Colonic mucosa (tissue), 4 donors: ENCODE measurements at places on chromosomes 11 and 22.

- no peak overlapping the region for H3K4me3 ChIP-seq
- DNase-seq: no peak
- H3K27ac ChIP-seq: no peak overlapping the region
- H3K36me3 ChIP-seq: no peaks in the 10 kb centered on the region
- H3K4me1 ChIP-seq: no peaks in the 10 kb centered on the region
Observed at GRCh38 chr11:133081730-133082452, 450.4 kb downstream of the OPCML start.

DNA sequence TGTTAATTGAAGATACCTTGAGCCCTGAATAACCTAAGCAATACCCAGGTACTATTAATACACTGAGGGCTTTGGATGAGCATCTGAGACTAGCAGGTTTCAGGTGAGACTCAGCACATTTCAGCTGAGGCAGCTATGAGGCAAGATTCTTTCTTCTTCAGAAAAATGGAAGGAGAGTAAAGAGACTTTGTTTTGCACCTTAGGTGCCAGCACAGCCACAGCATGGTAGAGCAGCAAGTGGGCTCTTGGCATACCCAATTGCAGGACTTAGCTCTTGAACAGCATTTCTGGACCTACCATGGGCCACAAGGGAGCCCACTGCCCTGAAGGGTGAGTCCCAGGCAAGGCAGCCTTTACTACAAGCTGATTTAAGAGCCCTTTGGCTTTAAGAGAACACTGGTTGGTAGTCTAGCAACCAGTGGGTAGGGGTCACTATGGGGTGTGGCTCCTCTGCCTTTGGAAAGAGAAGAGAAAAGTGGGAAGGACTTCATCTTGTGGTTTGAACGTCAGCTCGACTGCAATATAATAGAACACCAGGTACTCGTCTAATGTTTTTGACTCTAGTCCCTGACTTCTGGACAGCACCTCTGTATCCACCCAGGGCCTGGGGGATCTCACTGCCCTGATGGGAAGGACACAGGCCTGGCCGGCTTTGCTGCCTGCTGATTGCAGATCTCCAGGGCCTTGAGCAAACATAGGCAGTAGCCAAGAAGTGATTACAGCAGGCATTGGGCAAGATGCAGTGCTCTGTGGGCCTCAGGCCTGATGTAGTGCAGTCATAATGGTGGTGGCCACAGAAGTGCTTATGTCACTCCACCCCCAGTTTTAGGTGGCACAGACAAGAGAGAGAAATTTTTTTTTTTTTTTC, 73.3 kb downstream of the GLYATL1 start:
- H3K27me3 ChIP-seq: no peaks in the 10 kb centered on the region
- DNase-seq: no peak
- no peaks in the 10 kb centered on the region for H3K4me1 ChIP-seq
- H3K4me3 ChIP-seq: no peak overlapping the region

DNA sequence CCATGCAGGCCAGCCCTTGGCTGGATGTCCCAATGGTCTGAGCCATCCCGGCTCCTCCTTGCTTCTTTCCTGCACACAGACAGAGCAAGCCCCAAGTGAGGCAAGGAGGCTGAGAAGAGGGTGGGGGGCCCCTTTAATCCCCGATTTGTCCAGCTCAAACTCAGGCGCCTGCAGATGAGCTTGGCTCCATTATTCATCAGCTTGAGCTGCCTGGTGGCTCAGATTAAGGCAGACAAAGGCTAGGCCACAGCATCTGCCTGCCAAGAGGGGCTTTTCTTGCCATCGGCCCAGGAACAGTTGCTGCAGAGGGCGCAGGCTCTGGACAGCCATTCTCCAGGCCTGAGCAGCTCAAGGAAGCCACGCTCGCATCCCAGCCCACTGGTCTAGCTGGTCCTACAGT, 35.4 kb downstream of the LMO1 start:
- H3K36me3 ChIP-seq: no peaks in the 10 kb centered on the region
- H3K4me3 ChIP-seq: no peak overlapping the region
- no peaks in the 10 kb centered on the region for H3K27me3 ChIP-seq
- DNase-seq: no peak
- H3K27ac ChIP-seq: no peak overlapping the region

- H3K4me1 ChIP-seq: no peaks in the 10 kb centered on the region
- no peak overlapping the region for H3K4me3 ChIP-seq
- H3K27ac ChIP-seq: no peak overlapping the region
- no peaks in the 10 kb centered on the region for H3K36me3 ChIP-seq
Observed at GRCh38 chr11:111124724-111125123, 120.8 kb upstream of the POU2AF2 start.

DNA sequence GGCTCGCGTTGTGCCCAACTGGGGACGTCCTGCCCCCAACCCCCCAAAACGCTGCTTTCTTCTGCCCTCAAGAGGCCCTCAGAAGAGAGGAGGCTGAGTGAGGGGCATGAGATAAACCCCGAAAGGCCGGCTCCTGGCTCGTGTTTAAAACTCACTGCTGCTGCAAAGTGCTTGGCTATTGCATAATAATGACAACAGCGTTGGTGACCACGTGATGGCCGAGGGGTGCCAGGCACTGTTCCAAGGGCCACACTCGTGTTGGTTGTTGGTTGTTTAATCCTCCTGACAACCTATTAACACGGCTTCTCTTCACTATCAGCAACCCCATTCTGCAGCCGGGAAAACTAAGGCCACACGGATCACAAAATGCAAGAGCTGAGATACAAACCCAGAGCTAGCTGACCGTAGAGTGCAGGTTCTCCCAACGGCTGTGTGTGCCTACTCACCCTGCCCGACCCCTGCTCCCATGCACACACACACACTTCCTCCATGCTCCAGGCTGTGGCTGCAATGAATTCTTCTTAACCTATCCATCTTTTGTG, 51.0 kb downstream of the ANO1 start:
- no peak overlapping the region for H3K27ac ChIP-seq
- no peaks in the 10 kb centered on the region for H3K27me3 ChIP-seq
- DNase-seq: no peak
- no peaks in the 10 kb centered on the region for H3K36me3 ChIP-seq
- H3K4me3 ChIP-seq: no peak overlapping the region
- no peaks in the 10 kb centered on the region for H3K4me1 ChIP-seq

- DNase-seq: no peak
- H3K4me3 ChIP-seq: no peak overlapping the region
- no peaks in the 10 kb centered on the region for H3K27me3 ChIP-seq
Observed at GRCh38 chr11:8330404-8330803, 66.7 kb upstream of the LMO1 start.

- no peak overlapping the region for H3K27ac ChIP-seq
- no peak for DNase-seq
- no peaks in the 10 kb centered on the region for H3K36me3 ChIP-seq
- no peak overlapping the region for H3K4me3 ChIP-seq
Observed at GRCh38 chr11:12219757-12220156, 109.4 kb downstream of the MICAL2 start.

DNA sequence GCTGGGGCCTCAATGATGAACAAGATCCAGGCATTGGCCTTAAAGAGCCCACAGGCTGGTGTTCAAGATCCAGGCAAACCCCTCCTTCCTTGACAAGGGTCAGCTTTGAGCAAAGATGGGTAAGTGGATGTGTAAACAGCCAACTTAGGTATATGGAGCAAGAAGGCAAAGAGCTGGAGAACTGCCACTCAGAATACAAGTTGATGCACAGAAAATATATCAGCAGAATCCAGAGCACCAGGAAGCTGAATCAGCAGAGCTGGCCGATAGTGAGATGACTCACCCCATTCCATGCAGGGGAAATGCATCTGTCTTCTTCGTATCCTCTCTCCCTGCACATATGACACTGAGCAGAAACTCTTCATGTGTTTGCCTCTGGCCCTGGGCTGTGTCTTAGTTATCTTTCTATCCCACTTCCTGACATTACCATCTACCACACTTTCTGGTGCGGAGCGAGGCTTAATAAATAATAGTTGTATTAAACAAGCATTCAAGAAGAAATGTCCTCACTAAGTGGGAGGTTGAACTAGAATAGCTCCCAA, 57.8 kb downstream of the ENDOD1 start:
- H3K27me3 ChIP-seq: no peaks in the 10 kb centered on the region
- no peak overlapping the region for H3K4me3 ChIP-seq
- H3K36me3 ChIP-seq: no peaks in the 10 kb centered on the region
- no peak for DNase-seq
- H3K27ac ChIP-seq: no peak overlapping the region

DNA sequence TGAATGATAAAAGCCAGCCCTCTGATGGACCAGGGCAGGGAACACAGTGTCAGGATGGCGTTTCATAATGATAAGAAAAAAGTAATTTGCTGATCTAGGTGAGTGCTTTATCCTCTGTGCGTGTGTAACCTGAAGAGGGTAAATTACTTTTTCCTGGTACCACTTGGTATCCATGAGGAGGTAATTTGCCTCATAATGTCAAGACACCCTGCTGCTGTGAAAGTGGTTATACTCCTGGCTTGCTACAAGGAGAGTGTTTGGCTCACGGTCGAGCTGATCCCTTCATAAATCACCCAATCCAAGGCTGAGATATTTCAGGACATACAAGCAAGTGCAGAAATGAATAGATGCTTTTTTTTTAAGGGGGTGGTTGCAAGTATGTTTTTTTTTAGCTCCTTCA, 207.2 kb upstream of the PGR start:
- no peak overlapping the region for H3K4me3 ChIP-seq
- no peak overlapping the region for H3K27ac ChIP-seq
- H3K27me3 ChIP-seq: no peaks in the 10 kb centered on the region
- H3K4me1 ChIP-seq: no peaks in the 10 kb centered on the region

DNA sequence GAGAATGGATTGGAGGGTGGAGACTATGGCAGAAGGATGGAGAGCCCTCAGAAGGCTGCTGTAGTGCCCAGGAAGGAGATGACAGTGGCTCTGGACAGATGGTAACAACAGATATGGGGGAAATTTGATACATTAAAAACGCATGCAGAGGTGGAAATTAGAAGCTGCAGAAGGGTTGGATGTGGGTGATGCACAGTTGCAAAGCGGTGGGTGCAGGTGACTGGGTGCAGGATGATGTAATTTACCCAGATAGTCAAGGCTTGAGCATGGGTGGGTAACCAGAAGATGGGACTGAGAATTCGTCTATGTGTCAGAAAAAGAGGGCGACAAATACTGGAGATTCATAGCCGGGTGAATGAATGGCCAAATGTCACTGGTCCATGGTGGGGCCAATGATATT, 570.3 kb downstream of the MN1 start:
- no peak for DNase-seq
- H3K4me1 ChIP-seq: no peaks in the 10 kb centered on the region
- H3K27me3 ChIP-seq: no peaks in the 10 kb centered on the region
- H3K36me3 ChIP-seq: no peaks in the 10 kb centered on the region
- H3K27ac ChIP-seq: no peak overlapping the region

GRCh38 chr11:33877038-33877437, 14.8 kb downstream of the LMO2 start:
- H3K4me3 ChIP-seq: no peak overlapping the region
- H3K36me3 ChIP-seq: no peaks in the 10 kb centered on the region
- peaks cover 2% of the 10 kb centered on the region for H3K27me3 ChIP-seq
- no peak overlapping the region for H3K27ac ChIP-seq
- DNase-seq: no peak
- no peaks in the 10 kb centered on the region for H3K4me1 ChIP-seq

DNA sequence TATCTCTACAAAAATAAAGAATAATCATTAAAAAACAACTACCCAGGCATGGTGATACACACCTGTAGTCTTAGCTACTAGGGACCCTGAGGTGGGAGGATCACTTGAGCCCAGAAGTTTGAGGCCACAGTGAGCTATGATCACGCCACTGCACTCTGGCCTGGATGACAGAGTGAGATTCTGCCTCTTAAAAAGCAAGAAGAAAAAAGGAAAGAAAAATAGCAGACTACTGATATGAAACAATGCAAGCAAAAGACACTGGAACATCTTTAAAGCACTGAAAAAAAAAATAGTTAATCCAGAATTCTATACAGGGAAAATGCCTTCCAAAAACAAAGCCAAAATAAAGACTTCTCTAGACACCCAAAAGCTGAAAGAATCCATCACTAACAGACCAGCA, 5.9 kb downstream of the VPS37C start:
- H3K27me3 ChIP-seq: no peaks in the 10 kb centered on the region
- peaks cover 26% of the 10 kb centered on the region for H3K4me1 ChIP-seq
- no peak overlapping the region for H3K4me3 ChIP-seq
- H3K27ac ChIP-seq: no peak overlapping the region
- H3K36me3 ChIP-seq: no peaks in the 10 kb centered on the region

DNA sequence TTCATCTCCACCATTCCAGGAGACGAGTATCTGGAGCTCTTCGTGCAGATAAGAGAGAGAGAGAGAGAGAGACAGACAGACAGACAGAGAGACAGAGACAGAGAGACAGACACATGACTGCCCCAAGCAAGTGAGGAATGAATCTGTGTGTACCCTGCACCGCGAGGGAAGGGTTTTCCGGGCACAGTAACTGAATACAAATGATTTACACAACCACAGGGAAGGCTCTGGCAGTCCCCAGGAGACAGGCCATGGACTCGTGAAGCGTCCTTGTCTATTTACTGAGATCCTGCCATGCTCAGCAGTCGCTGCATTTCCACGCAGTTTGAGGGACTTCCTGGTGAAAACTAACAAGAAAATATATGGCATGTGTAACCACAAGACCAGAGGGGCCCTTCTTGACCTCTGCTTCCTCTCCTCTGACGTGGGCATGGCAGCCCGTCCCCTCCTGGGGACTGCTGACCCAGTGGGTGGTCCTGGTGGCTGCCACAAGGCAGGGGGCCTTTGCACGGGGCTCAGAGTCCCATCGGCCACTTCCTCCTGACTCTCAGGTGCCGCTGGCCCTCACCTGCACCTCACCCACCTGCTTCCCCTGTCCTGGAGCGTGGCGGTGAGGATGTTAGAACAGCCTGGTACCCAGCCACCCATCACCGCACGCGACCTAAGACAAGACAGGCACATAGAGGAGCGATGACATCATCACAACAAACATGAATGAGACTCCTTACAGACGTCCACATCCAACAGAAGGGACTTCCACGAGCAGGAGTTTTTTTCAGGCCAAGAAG, 75.9 kb downstream of the PHF21B start:
- no peaks in the 10 kb centered on the region for H3K27me3 ChIP-seq
- no peak overlapping the region for H3K27ac ChIP-seq
- no peaks in the 10 kb centered on the region for H3K4me1 ChIP-seq
- no peaks in the 10 kb centered on the region for H3K36me3 ChIP-seq
- DNase-seq: no peak

DNA sequence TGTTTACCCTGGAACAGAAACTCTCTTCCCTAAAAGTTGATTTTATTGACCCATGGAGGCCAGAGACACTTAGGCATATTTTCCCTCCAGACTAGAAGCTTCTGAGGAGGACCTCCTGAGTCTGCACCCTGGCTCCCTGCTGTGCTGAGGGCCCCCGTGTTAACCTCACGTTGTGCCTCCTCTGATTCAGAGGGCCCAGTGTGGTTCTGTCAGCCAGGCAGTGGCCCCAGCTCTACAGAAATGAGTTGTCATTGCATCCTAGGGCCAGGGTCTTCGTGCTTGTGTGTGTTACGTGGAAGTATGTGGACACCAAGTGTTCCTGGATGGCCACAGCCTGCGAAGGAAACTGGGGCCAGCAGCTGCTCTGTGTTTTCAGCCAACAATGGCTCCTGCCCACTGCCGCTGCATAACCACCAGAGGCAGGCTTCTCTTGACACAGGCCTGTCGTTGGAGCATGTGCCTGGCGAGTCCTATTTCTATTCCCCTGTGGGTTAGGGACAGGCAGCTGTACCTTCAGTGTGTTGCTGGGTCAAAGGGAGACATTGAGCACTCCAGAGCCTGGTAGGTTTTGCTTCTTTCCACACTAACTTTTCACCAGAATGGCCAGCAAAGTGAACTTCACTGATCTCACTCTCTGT, 44.5 kb downstream of the MED15 start:
- H3K4me3 ChIP-seq: no peak overlapping the region
- H3K27ac ChIP-seq: peak overlapping the region; percentile 78
- no peak for DNase-seq
- H3K4me1 ChIP-seq: peaks cover 13% of the 10 kb centered on the region
- H3K27me3 ChIP-seq: no peaks in the 10 kb centered on the region

- no peak overlapping the region for H3K4me3 ChIP-seq
- H3K4me1 ChIP-seq: no peaks in the 10 kb centered on the region
- no peaks in the 10 kb centered on the region for H3K27me3 ChIP-seq
- peak; percentile 81 for DNase-seq
- H3K27ac ChIP-seq: no peak overlapping the region
Observed at GRCh38 chr22:36757668-36758211, 18.2 kb downstream of the IFT27 start.
